ENCODE measurements at places on chromosomes 16 and 17.

GRCh38 chr16:76268824-76269223 is 8.4 kb upstream of the CNTNAP4 start:
- DNase-seq = no peak

DNA sequence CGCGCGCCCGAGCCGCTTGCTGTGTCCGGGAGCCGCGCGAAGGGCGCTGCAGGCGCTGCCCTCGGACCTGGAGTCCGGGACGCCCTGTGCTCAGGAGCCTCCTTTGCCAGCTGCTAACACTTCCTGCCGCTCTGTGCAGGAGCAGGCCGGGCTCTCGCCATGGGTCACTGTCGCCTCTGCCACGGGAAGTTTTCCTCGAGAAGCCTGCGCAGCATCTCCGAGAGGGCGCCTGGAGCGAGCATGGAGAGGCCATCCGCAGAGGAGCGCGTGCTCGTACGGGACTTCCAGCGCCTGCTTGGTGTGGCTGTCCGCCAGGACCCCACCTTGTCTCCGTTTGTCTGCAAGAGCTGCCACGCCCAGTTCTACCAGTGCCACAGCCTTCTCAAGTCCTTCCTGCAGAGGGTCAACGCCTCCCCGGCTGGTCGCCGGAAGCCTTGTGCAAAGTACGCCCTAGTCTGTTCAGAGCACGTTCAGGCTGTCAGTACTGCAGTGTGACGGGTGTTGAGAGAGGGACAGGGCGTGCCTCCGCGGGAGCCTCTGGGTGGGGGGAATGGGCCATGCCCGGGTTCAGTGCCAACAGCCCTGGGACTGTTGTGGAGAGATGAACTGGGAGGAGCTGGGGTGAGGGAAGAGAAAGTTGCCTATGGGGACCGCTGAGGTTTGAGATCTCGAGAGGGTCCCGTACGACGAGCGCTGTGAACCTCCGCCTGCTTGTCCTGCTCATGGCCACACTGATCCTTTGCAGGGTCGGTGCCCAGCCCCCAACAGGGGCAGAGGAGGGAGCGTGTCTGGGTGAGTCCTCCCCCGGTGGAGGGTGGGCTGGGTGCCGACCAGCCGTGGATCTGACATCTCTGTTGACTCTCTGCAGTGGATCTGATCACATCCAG is 1.3 kb downstream of the ZNF276 start:
- peak; percentile 26 for DNase-seq

GRCh38 chr16:30421010-30421409 is 8.8 kb downstream of the DCTPP1 start:
- no peak for DNase-seq

DNA sequence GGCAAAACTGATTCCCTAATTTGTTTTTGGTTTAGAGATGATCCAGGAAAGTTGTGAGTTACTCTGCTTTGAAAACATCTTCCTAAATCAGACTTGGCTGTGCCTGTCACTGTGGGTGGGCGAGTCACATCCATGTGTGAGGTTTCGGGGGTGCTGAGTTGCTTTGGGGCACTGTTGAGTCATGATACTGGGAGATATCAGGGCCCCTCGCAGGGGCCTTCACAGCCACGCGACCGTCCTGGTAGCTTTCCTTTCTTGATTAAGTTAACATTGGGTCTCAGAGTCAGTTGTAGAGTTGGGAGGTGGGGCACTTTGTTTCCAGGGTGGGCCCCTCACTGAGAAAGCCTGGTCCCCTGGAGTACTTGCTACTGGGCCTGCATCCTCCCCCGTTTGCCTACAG is 58.3 kb upstream of the LGALS9 start:
- no peak for DNase-seq

- no peak for DNase-seq
Observed at GRCh38 chr17:14715561-14715960, 414.7 kb downstream of the HS3ST3B1 start.

- no peak for DNase-seq
Observed at GRCh38 chr17:28315846-28316705, 2.9 kb upstream of the TMEM97 start.

DNA sequence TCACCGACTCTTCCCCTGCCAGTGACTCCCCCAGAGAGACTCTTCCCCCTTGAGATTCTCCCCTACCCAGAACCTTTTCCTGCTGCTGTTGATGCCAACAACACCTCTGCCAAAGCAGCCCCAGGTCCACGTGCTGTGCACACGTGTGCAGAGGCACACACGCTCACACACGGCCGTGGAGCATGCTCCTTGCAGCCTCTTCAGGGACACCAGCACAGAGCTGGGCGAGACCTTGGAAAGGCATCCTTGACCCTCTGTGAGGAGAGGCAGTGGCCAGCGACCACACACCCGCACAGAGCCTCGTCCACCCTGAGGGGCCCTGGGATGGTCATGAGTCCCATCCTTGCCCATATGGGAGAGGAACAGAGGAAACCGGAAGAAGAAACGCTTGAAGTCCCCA is 181.9 kb downstream of the RBFOX3 start:
- DNase-seq = no peak

DNA sequence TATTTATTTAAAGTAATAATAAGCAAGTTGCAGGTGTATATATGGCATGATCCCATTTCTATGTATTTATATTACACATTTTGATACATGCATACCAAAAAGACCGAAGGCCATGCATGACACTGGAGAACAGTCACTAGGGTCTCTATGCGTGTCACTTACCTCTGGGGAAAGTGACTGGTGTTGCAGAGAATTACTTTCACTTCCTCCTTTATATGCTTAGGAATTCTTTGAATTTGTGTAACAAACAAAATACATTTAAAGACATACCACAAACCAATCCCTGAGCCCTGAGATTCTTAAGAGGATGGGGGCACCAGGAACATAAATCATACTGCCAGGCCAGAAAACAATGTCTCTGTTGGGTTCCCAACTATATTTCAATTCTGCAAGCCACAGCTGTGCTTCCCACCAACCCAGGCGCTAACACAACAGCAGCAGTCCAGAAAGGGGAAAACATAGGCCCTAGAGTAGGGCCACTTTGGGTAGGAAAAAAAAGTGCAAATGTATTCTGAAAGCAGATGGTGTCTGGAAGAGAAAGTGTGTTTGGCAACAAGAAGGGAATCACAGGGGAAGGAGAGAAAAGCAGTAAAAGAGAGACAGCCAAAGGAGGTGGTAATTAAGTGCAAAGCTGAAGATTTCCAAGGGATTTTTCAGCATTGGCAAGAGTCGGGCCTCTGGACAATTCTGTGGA is 24.5 kb upstream of the HYDIN start:
- DNase-seq = no peak

DNA sequence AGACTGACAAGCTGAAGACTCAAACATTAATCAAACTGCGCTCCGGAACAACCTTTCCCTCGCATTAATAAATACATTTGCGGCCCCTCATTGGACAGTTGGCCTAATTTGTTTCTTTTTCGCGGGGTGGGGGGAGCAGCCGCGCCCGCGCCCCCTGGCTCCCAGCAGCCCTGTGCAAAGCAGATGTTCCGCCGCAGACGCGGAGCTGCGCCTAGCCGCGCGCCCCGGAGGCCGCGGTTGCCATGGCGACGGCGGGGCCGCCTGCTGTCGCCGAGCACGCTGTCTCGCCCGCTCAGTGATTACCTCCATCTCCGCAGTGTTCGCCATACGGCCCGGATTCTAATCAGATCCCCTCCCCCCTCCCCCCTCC is 25.5 kb downstream of the COPZ2 start:
- DNase-seq = no peak
